ENCODE measurements at places on chromosomes 1 and 21. TPM values are rescaled to one million over a fixed set of nuclear protein-coding genes. Genes with fewer than 3 reads are reported as not detected.

DNA sequence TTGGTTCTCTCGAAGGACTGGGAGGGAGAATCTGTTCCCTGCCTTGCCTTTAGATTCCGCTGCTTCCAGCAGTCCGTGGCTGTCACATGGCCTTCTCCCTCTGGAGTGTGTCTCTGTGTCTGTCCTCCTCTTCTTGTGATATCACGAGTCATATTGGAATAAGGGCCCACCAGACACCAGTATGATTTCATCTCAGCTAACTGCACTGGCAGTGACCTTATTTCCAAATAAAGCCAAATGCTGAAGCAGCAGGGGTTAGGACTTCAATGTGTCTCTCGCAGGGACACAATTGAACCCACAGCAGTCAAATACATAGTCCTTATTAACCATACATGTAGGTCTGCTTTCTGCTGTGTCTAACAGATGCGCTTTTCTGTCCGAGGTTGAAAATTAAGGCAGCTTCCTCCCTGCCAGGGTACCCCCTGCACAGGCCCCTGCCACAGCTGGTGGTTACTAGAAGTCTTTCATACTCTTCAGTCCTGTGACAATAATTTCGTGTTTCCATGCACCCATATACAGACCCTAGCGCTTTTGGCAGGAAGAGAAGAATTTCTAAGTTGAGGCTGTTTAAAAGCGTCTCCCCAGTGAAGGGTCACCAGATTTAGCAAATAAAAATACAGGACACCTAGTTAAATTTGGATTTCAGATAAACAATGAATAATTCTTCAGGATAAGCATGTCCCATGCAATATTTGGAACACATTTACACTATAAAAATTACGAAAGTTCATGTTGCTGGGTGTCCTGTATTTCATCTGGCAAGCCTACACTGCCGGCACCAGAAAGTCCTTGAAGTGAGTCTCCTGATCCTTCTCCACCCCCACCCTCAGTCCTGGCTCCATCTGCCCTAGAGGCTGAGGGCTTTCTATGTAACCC is 182.1 kb downstream of the ETS2 start:
- no peak for DNase-seq
- H3K27me3 ChIP-seq, result no peaks in the 10 kb centered on the region
- H3K4me3 ChIP-seq, result no peak overlapping the region

DNA sequence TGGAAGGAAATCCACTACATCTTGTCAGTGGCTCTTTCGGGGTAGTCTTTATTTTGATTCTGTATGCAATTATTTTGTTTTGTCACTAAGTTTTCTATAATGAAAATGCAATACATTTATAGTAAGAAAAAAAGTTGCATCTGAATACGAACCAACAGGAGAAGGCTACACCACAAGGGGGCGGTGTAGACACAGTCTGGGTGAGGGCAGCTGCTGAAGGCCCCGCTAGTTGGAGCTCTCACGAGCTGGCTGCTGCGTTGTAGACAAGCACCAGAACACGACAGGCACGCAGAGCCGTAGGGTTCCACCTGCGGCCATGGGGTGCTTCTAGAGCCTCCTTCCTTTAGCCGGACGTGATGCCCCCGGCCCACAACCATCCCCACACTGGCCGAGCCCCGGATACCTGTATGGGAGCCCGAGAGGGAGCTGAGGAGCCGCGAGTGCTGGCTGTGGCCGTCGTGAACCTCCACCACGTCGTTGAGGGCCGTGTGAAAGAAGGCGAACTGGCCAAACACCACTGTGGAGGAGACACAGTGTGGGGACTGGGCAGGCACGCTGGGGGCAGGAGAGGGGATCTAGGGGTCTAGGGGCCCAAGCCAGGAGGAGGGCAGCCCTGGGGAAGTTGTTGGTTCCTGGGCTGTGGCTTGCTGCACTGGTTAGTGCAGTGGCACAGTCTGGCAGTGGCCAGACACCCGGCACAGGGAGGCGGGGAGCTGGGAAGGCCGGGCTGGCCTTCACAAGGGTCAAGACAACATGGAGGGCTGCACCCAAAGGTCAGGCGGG is 160.8 kb downstream of the ZSCAN20 start:
- no peak overlapping the region for H3K4me3 ChIP-seq
- peaks cover 8% of the 10 kb centered on the region for H3K27me3 ChIP-seq
- no peaks in the 10 kb centered on the region for H3K4me1 ChIP-seq
- DNase-seq, result peak; percentile 90
- H3K36me3 ChIP-seq, result no peaks in the 10 kb centered on the region

- no peak overlapping the region for H3K4me3 ChIP-seq
- peaks cover 72% of the 10 kb centered on the region for H3K27me3 ChIP-seq
- DNase-seq, result peak; percentile 90
- peaks cover 24% of the 10 kb centered on the region for H3K4me1 ChIP-seq
- H3K27ac ChIP-seq, result no peak overlapping the region
Measured at GRCh38 chr1:6246497-6247467, 2.8 kb downstream of the HES3 start.

DNA sequence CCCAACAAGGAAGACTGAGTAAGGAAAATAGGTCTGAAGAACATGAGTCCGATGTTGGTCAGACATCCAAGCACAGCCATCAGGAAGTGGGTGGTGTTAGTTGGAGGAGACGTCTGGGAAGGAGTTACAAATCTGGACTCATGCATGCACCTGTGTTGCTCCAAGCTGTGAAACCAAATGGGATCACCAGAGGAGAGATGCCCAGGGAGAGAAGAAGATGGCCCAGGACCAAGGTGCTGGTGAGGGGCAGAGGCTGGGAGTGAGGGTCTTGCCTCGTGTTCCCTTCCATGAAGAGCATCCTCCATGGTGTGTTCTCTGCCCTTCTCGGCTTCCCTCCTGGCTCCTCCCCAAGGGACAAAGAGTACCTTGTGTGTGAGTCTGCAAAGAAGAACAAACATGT is 405.6 kb downstream of the NPHP4 start:
- no peak for DNase-seq
- no peaks in the 10 kb centered on the region for H3K36me3 ChIP-seq
- H3K27ac ChIP-seq, result no peak overlapping the region
- H3K4me3 ChIP-seq, result no peak overlapping the region

DNA sequence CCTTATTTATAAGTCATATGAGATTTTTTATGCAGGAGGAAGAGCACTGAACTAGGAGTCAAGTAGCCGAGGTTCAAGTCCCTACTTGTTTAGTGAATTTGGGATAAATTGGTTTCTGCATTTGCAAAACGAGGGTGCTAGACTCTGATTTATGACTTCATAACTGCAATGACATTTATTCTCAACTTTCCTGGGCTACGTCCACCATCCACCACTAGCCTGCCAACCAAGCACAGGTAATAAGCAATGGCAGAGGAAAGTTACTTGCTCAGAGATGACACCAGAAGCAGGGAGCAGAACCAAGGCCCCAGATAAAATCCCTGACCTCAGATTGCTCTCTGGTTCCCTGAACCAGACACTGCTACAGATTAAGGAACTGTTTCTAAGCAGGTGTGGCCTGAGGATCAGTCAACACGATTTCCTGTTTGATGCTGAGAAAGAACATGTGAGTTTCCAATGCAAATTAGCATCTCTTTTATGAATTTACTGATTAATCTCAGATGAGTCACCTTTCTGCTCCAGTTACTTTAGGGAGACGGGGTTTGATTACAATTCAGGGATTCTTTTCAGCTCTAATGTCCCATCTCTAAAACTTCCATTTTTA is 52.7 kb downstream of the PLPP3 start:
- no peak for DNase-seq
- H3K4me1 ChIP-seq, result peaks cover 37% of the 10 kb centered on the region
- peaks cover 35% of the 10 kb centered on the region for H3K36me3 ChIP-seq
- no peaks in the 10 kb centered on the region for H3K27me3 ChIP-seq
- no peak overlapping the region for H3K4me3 ChIP-seq
- H3K27ac ChIP-seq, result no peak overlapping the region

- peak within 1 kb of the TSS; percentile 35 for H3K4me3 ChIP-seq
- H3K4me1 ChIP-seq, result peaks cover 30% of the 10 kb centered on the region
- H3K27me3 ChIP-seq, result peaks cover 77% of the 10 kb centered on the region
- no peak for DNase-seq
- H3K27ac ChIP-seq, result no peak within 1 kb of the TSS
- H3K36me3 ChIP-seq, result no peaks in the 10 kb centered on the region
Measured at GRCh38 chr1:114153261-114154145, at the start of gene SYT6. Gene SYT6 (minus strand): TSS chr1:114153869. CDS start chr1:114153772, 97 bp downstream.

DNA sequence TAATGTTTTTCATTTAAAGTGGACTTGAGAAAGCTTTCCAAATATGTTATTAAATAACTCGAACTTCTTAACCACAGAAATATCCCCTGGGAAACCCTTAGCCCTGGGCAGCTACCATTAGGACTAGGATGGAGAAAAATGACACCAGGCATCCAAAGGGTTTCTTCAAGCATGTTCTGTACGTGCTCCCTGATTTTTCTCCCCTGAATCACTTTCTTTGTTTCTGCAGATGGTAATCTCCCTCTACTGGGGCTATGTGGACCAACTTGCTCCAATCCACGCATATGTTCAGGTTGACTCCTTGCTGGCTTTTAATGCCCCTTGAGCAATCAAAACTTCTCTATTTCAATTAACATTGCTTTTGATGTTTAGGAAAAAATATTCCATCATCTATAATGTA is 312.7 kb upstream of the C1orf87 start:
- H3K27me3 ChIP-seq, result no peaks in the 10 kb centered on the region
- H3K4me3 ChIP-seq, result no peak overlapping the region
- DNase-seq, result no peak
- H3K36me3 ChIP-seq, result no peaks in the 10 kb centered on the region

DNA sequence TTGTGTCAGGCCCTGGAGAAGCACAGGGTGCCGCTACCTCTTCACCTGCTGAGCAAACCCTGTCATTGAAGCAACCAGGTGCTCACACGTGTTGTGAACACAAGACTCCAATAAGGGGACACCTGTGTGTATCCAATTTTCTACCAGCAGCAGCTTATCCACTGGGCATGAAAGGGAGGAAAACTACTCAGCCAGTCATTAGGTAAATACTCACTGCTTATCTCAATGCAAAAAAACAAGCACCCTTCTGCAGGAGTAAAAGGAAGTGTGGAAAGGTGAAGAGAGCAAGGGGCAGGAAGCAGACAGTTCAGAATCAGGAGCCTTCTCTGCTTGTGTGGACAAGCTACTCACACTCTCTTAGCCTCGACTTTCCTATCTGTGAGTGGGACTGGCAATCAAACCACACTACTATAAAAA is 148.9 kb downstream of the ETS2 start:
- no peaks in the 10 kb centered on the region for H3K36me3 ChIP-seq
- no peaks in the 10 kb centered on the region for H3K27me3 ChIP-seq
- no peak for DNase-seq
- no peak overlapping the region for H3K4me3 ChIP-seq

DNA sequence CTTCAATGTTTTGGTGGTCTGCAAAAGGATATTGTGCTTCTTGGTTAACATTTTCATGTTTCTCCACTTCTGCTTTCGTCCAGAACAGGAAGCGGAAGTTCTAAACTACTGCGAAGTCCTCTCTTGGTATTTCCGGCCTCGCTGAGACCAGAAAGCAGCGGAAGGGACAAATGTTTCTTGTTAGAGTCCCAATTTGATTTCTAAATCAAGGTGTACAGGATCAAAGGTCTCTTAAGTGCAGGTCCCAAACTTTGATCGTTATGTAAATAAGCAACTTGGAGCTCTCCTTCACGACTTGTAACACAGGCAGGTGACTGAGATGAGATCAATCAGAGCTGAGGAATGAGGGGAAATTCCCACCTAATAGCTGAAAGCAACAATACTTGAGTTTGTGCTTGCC is 40.1 kb upstream of the HMCN1 start:
- no peaks in the 10 kb centered on the region for H3K27me3 ChIP-seq
- H3K36me3 ChIP-seq, result no peaks in the 10 kb centered on the region
- peaks cover 14% of the 10 kb centered on the region for H3K4me1 ChIP-seq
- no peak for DNase-seq

- DNase-seq, result no peak
- H3K4me3 ChIP-seq, result no peak overlapping the region
- no peaks in the 10 kb centered on the region for H3K36me3 ChIP-seq
- no peaks in the 10 kb centered on the region for H3K27me3 ChIP-seq
Measured at GRCh38 chr1:3265835-3266805, 188.3 kb upstream of the ARHGEF16 start.

GRCh38 chr21:45768740-45769048 is 125.2 kb downstream of the PCBP3 start:
- DNase-seq, result no peak
- H3K4me3 ChIP-seq, result no peak overlapping the region
- no peak overlapping the region for H3K27ac ChIP-seq
- H3K27me3 ChIP-seq, result no peaks in the 10 kb centered on the region
- no peaks in the 10 kb centered on the region for H3K36me3 ChIP-seq
- H3K4me1 ChIP-seq, result no peaks in the 10 kb centered on the region

DNA sequence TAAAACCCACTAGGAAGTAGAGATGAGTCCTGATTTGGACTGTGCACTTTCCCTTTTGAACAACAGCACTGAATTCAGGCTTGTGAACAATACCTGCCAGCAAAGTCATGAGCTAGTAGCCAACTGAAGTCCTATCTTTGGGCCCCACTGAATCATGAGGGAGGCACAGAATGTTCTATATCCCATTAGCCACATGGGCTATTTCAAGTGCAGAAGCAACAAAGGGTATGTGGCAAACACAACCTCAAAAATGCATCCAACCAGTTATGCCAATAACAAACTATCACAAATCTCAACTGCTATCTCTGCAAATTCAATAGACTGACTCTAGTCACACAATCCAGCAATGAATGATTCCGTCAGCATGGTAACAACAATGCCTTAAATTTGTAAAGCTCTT is 276.0 kb downstream of the MRPL39 start:
- no peak overlapping the region for H3K4me3 ChIP-seq
- H3K27me3 ChIP-seq, result no peaks in the 10 kb centered on the region
- no peaks in the 10 kb centered on the region for H3K36me3 ChIP-seq
- H3K27ac ChIP-seq, result no peak overlapping the region

GRCh38 chr1:162565460-162565859 is 3.9 kb downstream of the UAP1 start:
- no peak overlapping the region for H3K4me3 ChIP-seq
- no peak overlapping the region for H3K27ac ChIP-seq
- peaks cover 20% of the 10 kb centered on the region for H3K36me3 ChIP-seq
- no peak for DNase-seq

DNA sequence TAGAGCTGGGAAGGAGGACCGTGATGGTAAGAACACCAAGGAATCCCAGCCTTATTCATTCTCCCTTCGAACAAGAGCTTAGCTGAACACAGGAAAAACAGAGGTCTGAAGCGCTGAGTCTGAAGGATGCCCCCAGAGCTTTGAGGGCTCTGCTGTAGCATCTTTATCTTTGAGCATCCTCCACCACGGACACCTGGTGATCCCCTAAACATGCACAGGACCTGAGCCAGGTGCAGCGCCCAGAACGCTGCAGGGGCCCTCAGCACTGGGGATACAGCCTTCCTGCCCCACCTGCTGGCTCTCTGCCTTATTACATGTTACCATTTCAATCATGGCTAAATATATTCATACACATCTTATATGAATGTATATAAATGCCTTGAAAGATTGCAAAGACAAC is 7.7 kb upstream of the GPATCH4 start:
- no peak overlapping the region for H3K27ac ChIP-seq
- H3K4me3 ChIP-seq, result no peak overlapping the region
- peaks cover 7% of the 10 kb centered on the region for H3K27me3 ChIP-seq

Gene PRAMEF10
- total RNA-seq, result not detected

Gene RNU1-4
- total RNA-seq, result 6,622 TPM

Gene ZNF669
- 8.9 TPM for total RNA-seq

Gene TIMM17A
- total RNA-seq, result 33.9 TPM

Gene SPRR4
- not detected for total RNA-seq

Gene SGIP1
- total RNA-seq, result 19.8 TPM

Gene OR4F16
- not detected for total RNA-seq

Gene ACTL8
- not detected for total RNA-seq

Gene LCE1C
- total RNA-seq, result not detected

Gene LAMC2
- total RNA-seq, result 42.2 TPM

Gene TNNI3K
- 1.3 TPM for total RNA-seq
